Urinary bladder (tissue), 4 donors: ENCODE measurements at places on chromosomes 5 and 9.

DNA sequence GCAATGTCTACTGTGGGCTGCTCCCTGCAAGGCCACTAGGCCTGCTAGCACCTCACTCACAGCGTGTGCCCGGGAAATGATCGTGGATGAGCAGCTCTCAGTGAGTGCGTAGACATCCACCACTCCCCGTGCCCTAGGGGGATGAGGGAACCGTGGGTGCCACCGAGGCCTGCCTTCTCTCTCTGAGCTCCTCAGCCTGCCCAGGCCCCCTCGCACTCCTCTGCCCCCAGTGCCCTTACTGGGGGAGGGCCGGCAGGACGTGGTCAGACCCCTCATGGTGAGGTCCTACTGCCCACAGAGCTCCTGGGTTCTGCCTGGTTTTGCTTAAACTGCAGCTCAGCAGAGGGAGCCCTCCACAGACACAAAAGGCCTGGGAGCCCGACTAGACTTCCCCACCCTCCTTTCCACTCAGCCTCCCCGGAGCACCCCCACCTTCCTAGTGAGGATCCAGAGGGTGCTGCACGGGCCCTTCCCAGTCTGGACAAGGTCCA, 220.0 kb downstream of the CACNA1B start:
- DNase-seq, result no peak

- DNase-seq, result no peak
Observed at GRCh38 chr5:120808135-120808534, 344.0 kb downstream of the PRR16 start.

- DNase-seq, result no peak
Observed at GRCh38 chr5:132372542-132372941, 3.0 kb downstream of the SLC22A5 start.

- no peak for DNase-seq
Observed at GRCh38 chr9:129863059-129863690, 27.9 kb downstream of the USP20 start.

DNA sequence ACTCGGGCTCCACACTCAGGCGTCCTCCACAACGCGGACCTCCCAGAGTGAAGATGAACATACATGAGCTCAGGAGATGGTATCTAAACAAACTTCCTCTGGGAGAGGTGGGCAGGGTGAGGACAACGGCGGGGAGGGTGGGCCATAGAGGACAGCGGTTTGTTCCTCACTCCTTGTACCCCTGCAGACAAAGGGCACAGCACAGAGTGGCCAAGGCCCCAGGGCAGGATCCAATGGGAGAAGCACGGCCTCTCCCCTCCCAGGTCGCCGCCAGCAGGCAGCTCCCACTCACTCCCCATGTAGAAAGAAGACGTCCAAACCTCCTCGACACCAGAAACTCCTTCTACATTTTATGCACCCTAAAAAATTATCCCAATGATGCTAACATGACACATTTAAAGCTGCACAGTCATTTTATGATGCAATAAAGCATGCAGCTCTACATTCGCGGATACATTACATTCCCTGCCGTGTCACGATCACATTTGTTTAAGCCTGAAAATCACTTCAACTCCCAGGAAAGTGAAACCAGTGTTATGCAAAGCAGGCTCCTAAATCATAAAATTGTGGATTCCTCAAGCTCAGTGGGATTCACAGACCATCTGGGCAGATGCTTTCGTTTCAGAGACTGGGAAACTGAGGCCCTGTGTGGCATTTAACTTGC, 87.5 kb upstream of the SARDH start:
- DNase-seq, result no peak

DNA sequence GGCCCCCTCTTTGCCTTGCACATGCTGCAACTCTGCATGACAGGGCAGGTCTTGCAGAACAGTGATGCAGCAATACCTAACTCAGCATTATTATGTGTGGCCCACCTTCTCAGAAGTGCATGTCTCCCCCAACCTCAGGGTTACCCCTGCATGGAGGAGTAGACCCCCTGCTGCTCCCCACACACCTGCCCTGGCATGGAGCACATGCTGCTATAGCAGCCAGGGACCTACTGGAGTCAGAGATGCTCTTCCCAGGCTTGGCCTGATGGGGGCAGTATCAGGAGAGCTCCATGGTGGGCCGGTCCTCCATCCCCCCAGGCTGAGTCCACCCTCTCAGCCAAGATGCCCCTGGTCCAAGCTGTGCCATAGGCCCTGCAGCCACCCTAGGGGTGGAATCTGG, 13.2 kb upstream of the BOD1 start:
- no peak for DNase-seq

- no peak for DNase-seq
Observed at GRCh38 chr5:123987956-123988355, 476.0 kb downstream of the CSNK1G3 start.

GRCh38 chr9:137441935-137442321, 771 bp upstream of the ENTPD8 start:
- DNase-seq, result no peak

- DNase-seq, result no peak
Observed at GRCh38 chr5:119948162-119948561, 318.8 kb downstream of the FAM170A start.

DNA sequence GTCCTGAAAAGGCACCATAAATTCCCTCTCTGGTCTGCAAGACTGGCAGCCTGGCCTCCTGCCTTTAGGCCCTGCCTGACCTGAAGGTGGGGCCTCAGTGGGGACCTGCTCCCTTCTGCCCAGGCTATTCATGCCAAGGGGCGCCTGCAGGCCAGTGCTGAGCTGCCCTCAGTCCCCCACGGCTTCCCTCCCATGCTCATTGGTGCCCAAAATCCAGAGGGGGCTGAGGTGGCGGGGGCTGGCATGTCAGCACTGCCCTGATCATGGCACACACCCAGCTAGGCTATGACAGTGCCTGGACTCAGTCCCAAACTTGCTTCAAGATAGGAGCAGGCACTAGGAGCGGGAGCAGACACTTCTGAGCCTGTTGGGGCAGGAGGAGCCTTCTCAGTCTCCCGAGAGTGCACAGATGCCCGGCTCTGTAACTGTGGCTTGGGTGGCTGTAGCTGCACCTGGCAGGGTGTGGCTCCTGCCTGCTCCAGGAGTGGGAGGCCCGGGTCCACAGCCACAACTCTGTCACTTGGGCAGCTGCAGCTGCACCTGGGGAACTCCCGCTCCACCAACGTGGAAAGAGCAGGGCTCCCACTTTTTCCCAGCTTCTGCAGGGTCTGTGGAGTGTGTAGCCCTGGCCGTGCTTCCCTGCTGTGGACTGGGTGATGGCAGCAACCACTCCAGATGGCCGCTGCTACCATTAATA, 49.0 kb downstream of the NDUFAF2 start:
- DNase-seq, result no peak

- DNase-seq, result no peak
Observed at GRCh38 chr5:133203317-133204305, 151.8 kb downstream of the HSPA4 start.

DNA sequence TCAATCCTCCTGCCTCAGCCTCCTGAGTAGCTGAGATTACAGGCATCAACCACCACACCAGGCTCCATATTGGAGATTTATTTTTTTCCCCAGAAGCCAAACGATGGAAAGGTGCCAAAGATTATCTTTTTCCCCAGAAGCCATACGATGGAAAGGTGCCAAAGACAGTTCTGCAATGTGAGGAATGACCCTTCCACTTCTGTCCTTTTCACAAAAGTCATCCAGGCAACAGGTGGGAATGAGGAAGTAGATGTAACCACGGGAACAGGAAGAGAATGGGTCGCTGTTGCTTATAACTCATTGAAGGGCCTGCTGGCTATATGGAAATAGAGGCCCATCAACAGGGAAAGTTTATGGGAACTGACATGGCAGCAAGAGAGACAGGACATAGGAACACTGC, 233.7 kb upstream of the MSX2 start:
- DNase-seq, result no peak

DNA sequence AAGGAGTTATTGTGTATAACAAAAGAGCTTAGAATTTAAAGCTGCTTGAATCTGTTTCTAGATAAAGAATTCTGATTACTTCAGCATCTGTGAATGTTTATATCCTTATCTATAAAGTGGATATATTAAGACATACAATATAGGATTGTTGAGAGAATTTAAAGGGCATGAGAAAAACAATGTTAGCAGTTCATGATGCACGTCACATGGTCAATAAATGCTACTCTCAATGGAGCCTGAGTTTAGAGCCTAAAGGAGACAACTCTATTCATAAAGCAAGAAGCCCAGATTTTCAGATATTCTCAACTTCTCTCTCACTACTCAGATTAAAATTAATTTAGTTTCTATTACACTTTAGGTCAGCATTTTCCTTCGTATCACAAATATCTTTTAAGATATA, 666.7 kb upstream of the CDH18 start:
- no peak for DNase-seq

GRCh38 chr9:93520523-93520922, 55.9 kb upstream of the PHF2 start:
- no peak for DNase-seq

DNA sequence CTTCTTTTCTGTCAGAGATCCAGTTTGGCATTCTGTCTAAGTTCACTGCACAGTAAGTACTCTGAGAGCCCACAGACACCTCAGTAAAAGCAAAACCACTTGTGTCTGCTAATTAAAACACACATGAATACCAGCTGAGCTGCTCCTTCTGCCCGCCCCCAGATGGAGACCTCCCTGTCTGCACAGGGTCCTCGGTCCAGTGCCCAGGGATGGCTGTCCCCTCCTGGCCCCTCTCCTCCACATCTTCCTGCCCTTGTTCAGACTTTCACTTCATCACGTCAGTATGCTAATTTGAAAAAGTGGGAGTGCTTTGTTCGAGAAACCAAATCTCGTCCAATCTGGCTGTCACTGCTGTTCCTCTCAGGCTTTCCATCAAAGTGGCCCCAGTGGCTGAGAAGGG, 43.5 kb downstream of the LIX1 start:
- DNase-seq, result no peak

- no peak for DNase-seq
Observed at GRCh38 chr9:6239694-6240093, 24.1 kb downstream of the IL33 start.

- DNase-seq, result no peak
Observed at GRCh38 chr9:114375386-114376175, 12.2 kb downstream of the AKNA start.

DNA sequence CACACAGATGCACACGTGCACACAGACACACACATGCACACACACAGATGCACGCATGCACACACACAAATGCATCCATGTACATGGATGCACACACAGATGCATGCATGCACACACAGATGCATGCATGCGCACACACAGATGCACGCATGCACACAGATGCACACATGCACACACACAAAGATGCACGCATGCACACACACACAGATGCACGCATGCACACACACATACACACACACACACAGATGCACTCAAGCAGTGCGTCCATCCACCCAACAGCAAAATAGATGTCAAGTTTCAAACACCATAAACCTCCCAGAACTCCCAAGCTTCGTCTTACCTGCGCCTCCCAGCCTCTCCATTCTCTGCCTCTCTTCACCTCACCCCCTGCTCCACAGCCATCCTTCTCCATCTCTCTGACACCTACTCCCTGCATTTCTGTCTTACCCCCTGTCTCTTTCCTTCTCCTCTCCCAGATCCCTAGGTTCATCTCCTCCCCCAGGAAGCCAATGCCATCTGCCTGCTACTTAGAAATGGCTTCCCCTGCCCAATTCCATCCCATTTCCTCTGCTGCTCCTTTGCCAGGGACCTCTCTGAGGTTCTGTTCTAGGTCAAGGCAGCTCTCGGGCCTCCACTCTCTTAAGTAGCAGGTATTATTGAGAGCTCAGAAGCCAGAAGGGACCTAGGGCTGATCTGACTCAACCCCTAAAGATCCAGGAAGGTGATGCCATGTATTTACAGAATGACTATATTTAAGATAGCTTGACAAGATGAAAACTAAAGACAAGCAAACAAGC, 297.2 kb downstream of the MED10 start:
- DNase-seq, result no peak

DNA sequence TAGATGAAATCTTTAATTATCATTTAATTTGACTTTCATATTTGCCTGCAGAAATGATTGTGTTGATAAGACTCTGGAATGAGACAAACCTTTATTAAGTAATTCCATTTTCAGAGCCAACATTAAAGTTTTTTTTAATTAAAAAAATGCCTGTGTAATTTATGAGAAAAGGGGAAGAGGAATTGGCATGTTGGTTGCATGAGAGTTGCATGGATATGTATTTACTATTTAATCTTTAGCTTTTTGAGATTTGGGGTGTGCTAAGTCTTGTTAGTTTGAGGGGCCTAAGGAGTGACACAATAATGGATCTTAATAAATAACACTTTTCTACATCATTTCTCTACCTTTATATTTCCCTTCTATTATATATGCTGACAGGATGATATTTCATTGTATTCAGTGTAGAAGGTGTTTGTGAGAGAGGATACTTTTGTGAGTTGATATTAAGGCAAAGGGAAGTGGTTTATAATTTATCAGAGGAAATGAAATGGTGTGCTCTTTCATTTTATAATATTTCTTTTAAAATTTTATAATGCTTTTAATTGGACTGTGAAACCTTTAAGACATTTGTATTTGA, 54.9 kb downstream of the PIK3R1 start:
- DNase-seq, result no peak

- DNase-seq, result no peak
Observed at GRCh38 chr9:130854092-130854491, 19.0 kb downstream of the ABL1 start.

DNA sequence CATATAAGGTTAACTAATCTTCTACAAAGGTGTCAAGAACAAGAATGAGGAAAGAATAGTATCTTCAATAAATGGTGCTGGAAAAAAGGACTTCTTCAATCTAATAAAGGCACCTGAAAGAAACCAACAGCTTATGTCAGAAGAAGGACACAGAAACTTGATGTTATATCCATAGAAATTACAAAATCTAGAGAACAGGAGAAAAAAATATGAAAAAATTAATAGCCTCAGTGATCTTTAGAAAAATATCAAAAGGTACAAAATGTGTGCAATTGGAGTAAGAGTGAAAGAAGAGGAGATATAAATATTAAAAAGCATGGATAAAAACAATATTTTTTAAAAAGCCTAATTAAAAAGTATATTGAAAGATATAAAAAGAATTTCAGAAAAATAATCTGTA, 18.8 kb upstream of the PRSS3 start:
- no peak for DNase-seq

DNA sequence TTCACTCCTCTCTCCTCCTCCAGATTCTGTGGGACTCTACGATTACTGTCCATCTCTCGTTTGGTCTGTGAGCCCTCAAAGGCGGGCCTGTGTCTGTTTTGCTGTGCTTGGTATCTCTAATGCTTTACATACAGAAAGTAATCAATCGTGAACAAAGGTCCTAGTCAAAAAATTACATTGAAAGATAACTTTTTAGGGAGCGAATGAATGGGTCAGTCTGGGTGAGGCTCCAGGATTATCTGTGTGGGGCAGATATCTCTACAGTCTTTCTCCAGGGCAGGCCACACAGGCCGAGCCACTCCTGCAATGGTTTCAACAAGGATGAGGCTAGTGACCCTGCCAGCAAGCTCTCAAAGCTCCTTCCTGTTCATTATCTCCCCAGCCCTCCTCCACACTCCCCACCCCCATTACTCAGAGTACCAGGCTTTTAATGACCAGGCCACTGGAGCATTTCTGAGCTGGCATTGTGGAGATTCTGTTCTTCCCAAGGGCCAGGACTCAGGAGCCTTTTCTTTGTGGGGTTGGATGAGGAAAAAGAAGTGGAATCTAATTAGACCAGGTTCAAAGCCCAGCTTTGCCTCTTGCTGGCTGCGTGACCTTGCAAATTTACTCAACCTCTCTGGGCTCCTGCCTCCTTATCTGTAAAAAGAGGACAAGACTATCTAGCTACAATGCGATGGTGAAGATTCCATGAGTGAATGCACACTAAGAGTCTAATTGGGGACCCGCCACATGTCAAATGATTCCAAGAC, 10.2 kb downstream of the CORO2A start:
- no peak for DNase-seq

- DNase-seq, result no peak
Observed at GRCh38 chr9:109072133-109072692, 47.5 kb downstream of the TMEM245 start.
